ENCODE measurements at places on chromosomes 1 and 21. TPM values are rescaled to one million over a fixed set of nuclear protein-coding genes. Genes with fewer than 3 reads are reported as not detected.
A peak's percentile ranks its signal among the peaks of the same experiment; 100 is the strongest.

SOX13 gene
- 6.1 TPM for total RNA-seq

GLMN gene
- total RNA-seq = 57.3 TPM

LPAR3 gene
- 1.4 TPM for total RNA-seq

- no peak for DNase-seq
Measured at GRCh38 chr1:225914947-225915346, 9.1 kb downstream of the PYCR2 start.

- peak; percentile 13 for DNase-seq
Measured at GRCh38 chr1:63795455-63795854, 21.6 kb downstream of the ROR1 start.

DNA sequence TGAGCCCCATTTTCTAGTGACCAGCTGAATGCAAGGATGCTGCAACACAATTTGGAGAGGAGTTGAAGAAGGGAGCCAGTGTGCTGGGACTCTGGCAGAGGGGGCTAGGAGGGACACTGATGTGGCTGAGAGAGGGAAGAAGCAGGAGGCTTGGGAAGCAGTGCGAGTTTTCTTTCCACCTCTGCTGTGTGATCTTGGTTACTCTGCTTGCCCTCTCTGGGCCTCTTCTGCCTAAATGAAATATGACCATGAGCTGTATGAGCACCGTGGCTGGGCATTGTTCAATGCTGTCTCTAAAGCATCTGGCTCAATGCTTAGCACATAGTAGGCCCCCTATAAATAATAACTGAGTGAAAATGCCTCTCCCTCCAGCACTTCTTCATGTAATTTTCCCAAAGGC is 65.3 kb upstream of the PAX7 start:
- DNase-seq = no peak
